ENCODE measurements at places on chromosomes 6 and 20.

DNA sequence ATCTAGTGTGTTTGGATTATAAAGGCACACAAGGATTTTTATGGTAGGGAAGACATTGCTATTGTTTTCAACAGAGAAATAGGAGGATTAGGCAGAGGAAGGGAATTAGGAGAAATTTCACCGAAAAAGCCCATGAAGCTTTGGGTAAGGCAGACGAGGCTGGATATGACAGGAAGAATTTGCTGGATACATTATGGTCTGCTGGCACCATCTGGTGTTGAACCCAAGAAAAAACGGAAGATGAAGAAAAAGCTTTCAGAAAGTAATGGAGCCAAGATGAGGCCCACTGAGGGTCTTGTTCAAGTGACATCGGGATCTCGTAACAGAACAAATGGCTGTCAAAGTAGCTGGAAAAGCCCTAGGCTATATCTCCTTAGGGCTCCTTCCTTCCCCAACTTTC is 56.5 kb downstream of the OR2J2 start:
- DNase-seq = no peak

DNA sequence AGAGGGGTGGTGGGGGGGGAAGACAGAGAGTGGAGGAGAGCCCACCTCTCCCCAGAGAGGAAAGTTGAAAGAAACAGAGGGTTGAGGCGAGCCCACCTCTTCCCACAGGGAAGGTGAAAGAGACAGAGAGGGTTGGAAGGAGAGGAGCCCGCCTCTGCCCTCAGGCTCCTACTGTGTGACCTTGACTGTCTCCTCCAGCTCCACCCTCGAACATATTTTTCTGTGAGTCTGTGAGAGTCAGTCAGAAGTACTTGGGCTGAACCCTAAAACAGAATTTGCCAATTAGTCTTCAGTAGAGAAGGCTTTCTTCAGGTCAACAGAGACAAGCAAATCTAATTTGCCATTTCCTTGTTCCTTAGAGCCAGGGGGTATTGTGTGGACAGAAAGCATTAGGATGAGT is 153.7 kb upstream of the SNX9 start:
- DNase-seq = no peak

- DNase-seq = no peak
Observed at GRCh38 chr6:31969712-31970603, 2.0 kb downstream of the DXO start.

DNA sequence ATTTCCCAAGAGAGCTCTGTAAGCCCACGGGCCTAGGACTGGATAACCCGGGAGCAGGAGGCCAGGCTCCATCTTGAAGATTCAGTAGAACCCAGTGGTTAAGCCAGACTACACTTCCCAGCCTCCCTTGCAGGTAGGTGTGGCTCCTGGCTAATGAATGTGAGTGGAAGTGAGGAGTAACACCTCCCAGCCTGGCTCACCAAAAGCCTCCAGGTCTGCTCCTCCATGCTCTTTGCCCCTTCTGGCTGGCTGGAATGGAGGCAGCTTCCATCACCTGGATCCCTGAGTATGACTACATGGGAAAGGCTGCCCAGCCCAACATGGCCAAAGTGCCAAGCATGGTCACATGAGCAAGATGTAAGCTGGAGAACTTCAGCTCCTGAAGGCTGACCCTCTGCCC is 9.7 kb downstream of the LRRN4 start:
- no peak for DNase-seq

DNA sequence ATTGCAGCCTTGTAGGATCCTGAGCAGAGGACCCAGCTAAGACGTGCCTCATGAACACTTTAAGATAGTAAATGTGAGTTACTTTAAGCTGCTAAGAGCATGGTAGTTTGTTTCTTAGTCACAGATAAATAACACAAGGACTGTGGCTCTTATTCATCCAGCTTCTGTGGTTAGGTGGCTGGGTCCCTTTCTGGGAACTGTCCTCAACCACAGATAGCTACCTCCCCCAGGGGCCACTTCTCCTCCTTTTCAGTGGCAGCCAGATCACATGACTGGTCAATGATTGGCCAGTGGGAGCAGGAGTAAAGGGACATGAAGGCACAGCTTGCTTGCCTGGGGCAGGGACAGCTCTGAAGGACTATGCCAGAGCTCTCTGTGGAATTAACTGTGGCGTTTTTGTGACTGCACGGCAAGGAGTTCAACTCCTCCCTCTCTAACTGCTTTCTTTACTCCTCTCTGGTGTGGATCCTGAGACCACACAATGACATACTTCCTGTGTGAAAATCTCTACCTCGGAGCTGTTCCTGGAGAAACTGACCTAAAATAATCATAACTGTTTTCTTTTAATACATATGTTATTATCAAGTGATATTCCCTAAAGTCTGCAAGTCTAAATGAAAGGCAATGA is 76.5 kb downstream of the NRN1 start:
- no peak for DNase-seq

- no peak for DNase-seq
Observed at GRCh38 chr20:46583411-46584214, 33.2 kb upstream of the OCSTAMP start.

- peak; percentile 51 for DNase-seq
Observed at GRCh38 chr6:108541843-108542759, 18.6 kb upstream of the FOXO3 start.

- DNase-seq = no peak
Observed at GRCh38 chr6:143505111-143505510, 6.4 kb downstream of the FUCA2 start.
